ENCODE measurements at places on chromosomes 12 and 14.

- no peak for DNase-seq
These were observed 62.8 kb downstream of the HRK start for GRCh38 chr12:116818341-116818856.

- DNase-seq = no peak
These were observed 169.5 kb downstream of the FBXL14 start for GRCh38 chr12:1424674-1425395.

GRCh38 chr12:42741771-42742510 is 152.4 kb upstream of the PRICKLE1 start:
- no peak for DNase-seq

DNA sequence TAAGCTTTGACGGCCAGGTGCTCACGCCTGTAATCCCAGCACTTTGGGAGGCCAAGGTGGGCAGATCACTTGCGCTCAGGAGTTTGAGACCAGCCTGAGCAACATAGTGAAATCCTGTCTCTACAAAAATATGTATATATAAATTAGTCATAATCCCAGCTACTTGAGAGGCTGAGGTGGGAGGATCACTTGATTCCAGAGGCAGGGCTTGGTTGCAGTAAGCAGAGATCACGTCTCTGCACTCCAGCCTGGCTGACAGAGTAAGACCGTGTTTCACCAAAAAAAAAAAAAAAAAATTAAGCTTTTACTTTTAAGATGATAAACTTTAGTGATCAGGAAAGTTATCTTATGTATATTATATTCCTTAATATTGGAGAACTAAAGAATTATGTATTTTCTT is 18.0 kb upstream of the SNAPC1 start:
- DNase-seq = no peak

- no peak for DNase-seq
These were observed 446.0 kb upstream of the DCN start for GRCh38 chr12:91628656-91629055.

DNA sequence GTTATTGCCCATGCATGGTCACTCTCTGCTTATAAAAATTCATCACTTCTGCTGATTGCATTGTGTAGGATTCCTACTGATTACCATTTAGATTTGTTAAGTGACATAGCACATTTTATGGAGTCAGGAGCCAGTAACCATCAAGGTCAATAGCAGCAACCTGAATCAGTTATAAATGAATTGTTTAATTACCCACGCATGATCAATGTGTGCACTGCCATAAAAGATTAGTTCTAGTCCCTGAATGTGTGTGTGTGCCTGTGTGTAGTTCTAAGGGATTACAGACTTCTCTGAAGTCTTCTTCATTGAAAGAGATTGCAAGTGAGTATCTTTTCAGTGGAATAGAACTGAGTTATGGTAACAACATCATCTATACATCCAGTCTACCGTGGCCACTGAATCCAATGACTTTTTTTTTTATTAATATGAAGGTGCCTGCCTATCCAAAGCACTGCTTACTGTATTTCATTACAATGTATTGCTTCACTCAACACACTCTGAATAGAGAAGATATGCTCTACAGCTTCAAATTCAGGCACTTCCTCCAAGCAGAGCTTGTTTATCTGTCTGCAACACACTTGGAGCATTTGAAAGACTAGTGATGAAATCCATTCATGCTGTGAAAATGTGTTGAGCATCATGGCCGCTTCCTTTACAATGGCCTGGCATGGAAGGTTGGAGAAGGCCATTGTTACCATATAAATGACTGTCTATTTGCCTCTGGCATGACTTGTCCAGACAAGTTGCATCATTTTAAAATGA is 381.7 kb downstream of the DIO2 start:
- DNase-seq = no peak

DNA sequence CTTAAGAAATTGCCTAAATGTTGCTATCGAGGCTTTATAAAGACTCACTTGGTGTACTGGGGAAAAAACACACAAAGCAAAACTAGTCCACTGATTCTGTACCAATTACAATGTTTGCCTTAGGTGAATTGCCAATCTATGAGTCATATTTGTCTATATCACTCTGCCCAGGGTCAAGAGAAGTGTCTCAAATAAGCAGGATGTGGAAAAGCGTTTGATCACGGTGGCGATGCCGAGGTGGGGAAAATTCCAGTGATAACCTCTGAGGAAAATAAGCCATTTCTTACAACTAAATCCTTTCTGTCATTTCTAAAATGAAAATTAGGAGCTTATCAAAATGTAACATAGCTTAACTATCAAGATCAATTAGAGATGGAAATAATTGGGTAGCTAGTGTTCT is 148.6 kb upstream of the DIO3 start:
- no peak for DNase-seq

DNA sequence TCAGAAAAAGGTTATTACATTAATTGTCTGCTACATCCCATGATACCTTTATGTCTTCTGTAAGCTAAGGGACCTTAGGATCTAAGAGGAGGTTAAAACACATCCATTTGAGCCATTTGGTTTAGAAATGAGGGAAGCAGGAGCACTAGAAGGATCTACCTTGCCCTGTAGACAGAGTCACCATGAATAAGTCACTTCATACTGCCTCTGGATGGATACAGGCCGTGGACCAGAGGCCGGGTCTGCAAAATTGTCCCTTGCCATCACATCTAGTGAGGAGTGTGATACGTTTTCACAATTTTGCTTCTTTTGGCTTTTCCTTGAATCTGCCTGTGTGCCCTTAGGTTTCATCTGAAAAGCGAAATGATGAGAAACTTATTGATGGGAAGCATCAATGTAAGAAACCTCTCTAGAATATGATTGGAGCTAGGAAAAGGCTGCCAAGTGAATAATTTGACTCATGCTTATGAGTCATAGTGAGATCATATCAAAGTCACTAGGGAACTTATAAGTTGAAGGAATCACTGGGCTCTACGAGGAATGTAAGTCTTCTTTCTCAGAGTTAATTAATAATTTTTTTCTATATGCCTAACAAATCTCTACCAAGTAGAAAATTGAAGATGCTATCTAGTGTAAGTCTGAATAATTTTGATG is 10.8 kb downstream of the GLRX5 start:
- DNase-seq = no peak

- no peak for DNase-seq
These were observed 87.4 kb upstream of the SLC38A2 start for GRCh38 chr12:46459861-46460545.

- DNase-seq = no peak
These were observed 27.5 kb downstream of the MDM1 start for GRCh38 chr12:68304626-68305025.

- no peak for DNase-seq
These were observed 479.3 kb downstream of the SLC16A7 start for GRCh38 chr12:60075091-60075490.

GRCh38 chr14:90900476-90901083 is 84.3 kb upstream of the TTC7B start:
- DNase-seq = no peak

- no peak for DNase-seq
These were observed 3.3 kb upstream of the SLC22A17 start for GRCh38 chr14:23355871-23356435.

GRCh38 chr14:102178806-102179205 is 39.1 kb downstream of the WDR20 start:
- no peak for DNase-seq

- no peak for DNase-seq
These were observed 77.0 kb downstream of the DIO2 start for GRCh38 chr14:80134321-80134720.

DNA sequence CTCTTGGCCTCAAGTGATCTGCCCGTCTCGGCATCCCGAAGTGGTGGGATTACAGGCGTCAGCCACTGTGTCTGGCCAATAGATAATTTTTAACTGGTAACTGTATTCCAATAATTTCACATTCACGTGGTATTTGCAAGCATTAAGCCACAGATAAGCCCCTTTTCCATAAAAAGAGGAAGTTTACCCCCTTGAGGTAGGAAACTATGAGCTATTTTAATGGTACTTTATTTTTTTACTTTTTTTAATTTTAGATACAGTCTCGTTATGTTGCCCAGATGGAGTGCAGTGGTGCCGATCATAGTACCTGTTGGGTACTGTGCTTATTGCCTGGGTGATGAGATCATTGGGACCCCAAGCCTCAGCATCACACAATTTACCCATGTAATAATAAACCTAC is 42.9 kb upstream of the AP4S1 start:
- DNase-seq = no peak

- DNase-seq = no peak
These were observed 647 bp upstream of the ESPL1 start for GRCh38 chr12:53267306-53267998.

DNA sequence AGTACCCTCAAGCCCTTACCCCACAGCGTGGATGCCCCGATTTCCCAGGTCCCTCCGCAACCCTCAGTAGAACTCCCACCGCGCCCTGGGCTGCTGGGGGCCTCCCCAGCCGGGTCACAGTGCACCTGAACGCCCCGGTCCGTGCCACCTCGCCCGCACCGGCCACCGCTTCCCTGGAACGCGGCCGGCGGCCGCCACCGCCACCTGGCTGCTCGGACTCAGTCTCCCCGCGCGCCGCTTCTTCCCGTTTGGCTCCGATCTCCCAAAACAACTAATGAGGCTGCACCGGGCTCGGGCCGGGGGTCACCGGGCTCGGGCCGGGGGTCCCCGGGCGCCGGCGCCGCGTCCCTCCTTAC is 1.0 kb downstream of the ITPK1 start:
- no peak for DNase-seq

- no peak for DNase-seq
These were observed 3.9 kb upstream of the GPR162 start for GRCh38 chr12:6817662-6818157.

- DNase-seq = no peak
These were observed 23.6 kb upstream of the FAM181A start for GRCh38 chr14:93903342-93904184.

GRCh38 chr12:57309420-57309819 is 58.4 kb upstream of the STAC3 start:
- DNase-seq = no peak

DNA sequence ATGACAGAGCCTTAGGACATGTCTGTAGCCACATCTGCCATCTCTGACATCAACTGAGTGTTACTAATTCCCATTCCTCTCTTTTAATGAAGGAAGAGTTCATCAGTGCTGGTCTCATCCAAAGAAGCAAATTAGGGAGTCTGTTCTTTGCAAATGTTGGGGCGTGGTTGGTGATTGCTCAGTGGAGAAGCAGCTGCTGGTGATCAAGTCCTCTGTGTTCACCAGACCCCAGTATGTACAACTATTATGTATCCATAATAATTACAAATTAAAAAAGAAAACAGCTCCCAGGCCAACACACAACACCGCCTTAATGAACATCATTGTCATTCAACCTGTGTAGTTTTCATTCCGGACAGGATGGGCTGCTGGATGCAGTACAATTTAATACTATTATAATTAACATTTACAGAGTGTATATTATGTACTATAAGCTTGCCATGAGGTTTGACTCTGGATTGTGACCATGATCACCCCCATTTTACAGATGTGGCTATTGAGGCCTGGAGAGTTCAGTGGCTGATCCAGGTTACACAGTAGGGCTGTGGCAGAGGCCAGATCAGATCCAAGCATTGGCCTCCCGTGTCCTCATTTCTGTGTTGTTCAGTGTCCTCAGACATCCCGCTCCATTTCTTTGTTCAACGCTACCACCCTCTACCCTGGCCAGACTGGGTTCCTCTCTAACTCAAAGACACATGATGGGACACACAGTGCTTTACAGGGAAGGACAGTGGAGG is 179.0 kb downstream of the CHST11 start:
- no peak for DNase-seq

GRCh38 chr12:34021071-34021470 is 1.2 kb upstream of the ALG10 start:
- DNase-seq = no peak

GRCh38 chr14:89748004-89748403 is 206.5 kb downstream of the EFCAB11 start:
- no peak for DNase-seq

- DNase-seq = no peak
These were observed 131.3 kb downstream of the TMTC3 start for GRCh38 chr12:88273450-88273849.

DNA sequence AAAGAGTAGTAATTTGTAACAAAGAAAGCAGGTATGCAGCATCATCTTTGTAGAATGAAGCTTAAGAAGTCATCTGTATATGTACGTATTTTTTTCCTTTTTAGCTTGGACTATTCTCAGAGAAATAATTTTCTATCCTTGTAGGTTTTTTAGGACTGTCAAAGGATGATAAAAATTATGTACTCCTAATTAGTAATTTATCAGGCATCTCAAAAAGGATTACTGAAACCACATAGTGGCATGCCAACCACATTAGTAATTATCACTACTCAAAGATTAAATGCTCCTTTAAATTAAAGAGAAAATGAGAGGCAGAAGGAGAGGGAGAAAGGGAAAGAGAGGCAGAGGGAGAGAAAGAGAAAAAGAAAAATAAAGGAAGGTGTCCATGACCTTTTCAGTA is 17.3 kb downstream of the TTC8 start:
- DNase-seq = no peak

- no peak for DNase-seq
These were observed 5.9 kb upstream of the WASHC3 start for GRCh38 chr12:102067574-102068258.

- DNase-seq = no peak
These were observed 420.5 kb downstream of the GXYLT1 start for GRCh38 chr12:41724216-41724615.

GRCh38 chr14:88289234-88289633 is 33.8 kb downstream of the KCNK10 start:
- no peak for DNase-seq

DNA sequence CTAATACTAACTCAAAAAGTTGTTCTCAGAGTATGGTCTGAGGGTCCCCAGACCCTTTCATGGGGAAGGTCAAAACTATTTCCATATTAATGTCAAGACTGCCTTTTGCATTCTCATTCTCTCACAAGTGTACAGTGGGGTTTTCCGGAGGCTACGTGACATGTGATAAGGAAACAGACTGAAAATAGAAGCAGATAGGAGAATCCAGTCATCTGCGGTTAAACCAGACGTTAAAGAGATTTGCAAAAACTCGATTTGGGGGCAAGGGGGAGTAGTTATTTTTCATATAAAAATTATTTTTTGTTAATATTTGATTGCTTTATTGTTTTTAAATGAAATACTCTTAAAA is 1.0 kb upstream of the NAP1L1 start:
- no peak for DNase-seq

- no peak for DNase-seq
These were observed 171.9 kb downstream of the RGS6 start for GRCh38 chr14:72104011-72104613.

DNA sequence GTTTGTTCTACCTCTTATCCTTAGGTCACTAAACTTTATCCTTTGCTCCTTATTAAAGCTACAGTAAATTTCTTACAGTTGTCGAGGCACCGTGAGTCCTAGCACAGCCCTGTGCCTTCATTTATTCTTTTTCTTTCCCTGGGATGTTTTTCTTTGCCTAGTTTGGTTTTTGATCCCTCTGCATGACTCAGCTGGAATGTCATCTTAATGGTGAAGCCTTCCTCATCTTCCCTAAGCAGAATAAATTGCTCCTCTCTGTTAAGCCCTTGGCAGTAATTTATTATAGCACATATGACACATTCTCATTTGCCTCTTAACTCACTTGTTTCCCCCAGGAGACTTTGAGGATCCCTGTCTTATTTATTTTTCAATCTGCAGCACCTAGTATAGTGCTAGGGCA is 16.6 kb downstream of the ACTR10 start:
- DNase-seq = no peak

- DNase-seq = no peak
These were observed 555.3 kb downstream of the MED13L start for GRCh38 chr12:115722181-115722580.

GRCh38 chr12:95077341-95077740 is 3.9 kb upstream of the NR2C1 start:
- DNase-seq = no peak
